ENCODE measurements at places on chromosomes 1 and 21. TPM values are rescaled to one million over a fixed set of nuclear protein-coding genes. Genes with fewer than 3 reads are reported as not detected.

Gene SLAMF9
- 0.24 TPM for total RNA-seq

Gene RGS13
- not detected for total RNA-seq

Gene PSEN2
- total RNA-seq, result 30.2 TPM

Gene UHMK1
- total RNA-seq, result 23.3 TPM

Gene TSTD1
- 0.38 TPM for total RNA-seq

Gene PSMB4
- 362 TPM for total RNA-seq

Gene RASSF5
- 1.2 TPM for total RNA-seq

Gene OR2L2
- not detected for total RNA-seq

Gene OR2T2
- not detected for total RNA-seq

Gene LORICRIN
- not detected for total RNA-seq
